Activated CD4-positive, CD25-positive, alpha-beta regulatory T cell treated with anti-CD3 and anti-CD28 coated beads, Interleukin-2, amount 50 U/mL, for 16 hours (primary cell): ENCODE measurements at places on chromosomes 6 and 20.

GRCh38 chr6:13139119-13139518, 189.2 kb downstream of the TBC1D7 start:
- no peak for DNase-seq

DNA sequence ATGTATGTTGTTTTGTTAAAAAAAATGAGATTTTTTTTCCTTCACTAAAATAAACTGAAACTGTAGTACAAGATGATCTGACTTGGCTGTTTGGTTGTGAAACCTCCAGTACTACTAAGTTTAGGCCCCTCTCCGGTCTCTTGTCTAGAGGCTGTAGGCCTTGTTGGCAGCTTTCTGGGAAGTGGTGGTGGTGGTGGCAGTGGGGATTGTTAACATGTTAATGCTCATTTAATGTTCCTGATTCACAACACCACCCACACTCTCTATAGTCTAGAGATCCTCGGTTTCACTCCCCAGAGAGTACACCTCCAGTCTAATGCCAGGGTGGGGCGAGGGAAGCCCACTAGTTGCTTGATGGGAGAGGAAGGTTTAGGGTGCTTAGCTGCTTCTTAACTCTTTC, 24.1 kb downstream of the STK4 start:
- DNase-seq = no peak

DNA sequence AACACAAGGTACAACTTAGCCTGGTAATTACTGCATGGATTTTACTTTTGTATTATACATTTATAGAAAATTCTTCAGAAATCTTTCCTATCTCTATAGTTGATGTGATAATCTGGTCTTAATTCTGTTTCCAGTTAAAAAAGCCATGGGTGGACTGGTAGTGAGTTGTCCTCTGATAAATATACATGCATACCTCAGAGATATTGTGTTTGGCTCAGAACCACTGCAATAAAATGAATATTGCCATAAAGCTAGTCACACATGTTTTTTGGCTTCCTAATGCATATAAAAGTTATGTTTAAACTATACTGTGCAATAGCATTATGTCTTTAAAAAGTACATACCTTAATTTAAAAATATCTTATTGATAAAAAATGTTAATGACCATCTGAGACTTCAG, 708.6 kb upstream of the MARCKS start:
- no peak for DNase-seq

DNA sequence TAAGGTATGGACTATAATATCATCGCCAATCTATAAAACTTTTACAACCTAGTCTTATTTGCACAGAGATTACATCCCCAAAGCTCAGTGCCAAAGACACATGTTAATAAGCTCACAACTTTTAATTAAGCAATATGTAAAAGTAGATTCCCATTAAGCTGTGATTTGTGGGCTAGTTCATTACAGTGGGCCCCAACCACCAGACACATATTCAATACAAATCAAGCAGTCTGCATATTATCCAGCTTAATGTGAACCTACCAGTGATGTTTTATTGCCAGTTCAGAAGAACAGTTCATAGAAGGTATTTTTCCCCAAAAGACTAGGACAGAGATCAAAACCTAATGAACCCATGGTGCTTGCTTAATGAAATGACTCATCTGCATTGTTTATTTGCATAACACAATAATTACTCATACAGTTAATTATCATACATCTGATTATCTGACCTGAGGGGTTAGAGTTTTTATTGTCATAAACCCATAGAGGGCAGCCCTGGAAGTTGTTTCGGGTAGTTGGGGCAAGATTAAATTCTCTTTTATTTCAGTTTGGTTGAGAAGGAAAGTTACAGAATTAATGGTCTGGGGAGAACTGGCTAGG, 831.0 kb downstream of the TFAP2A start:
- no peak for DNase-seq

DNA sequence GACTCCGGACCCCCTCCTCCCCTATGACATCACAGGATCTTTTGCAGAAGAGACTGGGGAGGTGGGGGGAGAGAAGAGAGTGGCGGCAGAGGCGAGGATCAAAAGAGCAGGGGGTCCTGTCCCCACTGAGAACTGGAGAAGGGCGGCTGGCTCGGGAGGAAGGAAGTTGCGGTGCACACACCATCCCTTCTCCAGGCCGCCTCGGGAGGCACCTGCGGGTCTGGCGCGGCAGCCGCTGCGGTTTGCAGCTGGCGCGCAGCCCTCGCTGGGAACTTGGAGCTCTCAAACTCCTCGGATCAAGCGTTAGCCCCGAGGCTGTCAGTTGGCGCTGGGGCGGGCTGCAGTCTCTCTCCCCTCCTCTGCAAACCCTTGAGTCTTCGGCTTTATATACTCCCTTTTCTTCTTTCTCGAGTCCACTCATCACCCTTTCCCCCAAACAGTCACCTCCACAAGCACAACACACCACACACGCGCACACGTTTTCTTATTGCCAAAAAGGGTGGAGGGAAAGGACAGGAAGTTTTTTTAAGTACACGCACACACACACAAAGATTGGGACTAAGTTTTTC, 180.7 kb downstream of the TBXT start:
- DNase-seq = no peak
